Epithelial cell of proximal tubule (primary cell): ENCODE measurements at places on chromosomes 16 and 17.

- no peak for DNase-seq
Measured at GRCh38 chr17:44004077-44004760, at the start of gene NAGS. Gene NAGS, plus strand, starts transcription at chr17:44004622. Its CDS starts 42 bp downstream, at chr17:44004664.

GRCh38 chr16:17303101-17303500 lies 167.7 kb downstream of the XYLT1 start:
- no peak for DNase-seq

- no peak for DNase-seq
Measured at GRCh38 chr16:12231666-12232065, 255.1 kb downstream of the SNX29 start.

DNA sequence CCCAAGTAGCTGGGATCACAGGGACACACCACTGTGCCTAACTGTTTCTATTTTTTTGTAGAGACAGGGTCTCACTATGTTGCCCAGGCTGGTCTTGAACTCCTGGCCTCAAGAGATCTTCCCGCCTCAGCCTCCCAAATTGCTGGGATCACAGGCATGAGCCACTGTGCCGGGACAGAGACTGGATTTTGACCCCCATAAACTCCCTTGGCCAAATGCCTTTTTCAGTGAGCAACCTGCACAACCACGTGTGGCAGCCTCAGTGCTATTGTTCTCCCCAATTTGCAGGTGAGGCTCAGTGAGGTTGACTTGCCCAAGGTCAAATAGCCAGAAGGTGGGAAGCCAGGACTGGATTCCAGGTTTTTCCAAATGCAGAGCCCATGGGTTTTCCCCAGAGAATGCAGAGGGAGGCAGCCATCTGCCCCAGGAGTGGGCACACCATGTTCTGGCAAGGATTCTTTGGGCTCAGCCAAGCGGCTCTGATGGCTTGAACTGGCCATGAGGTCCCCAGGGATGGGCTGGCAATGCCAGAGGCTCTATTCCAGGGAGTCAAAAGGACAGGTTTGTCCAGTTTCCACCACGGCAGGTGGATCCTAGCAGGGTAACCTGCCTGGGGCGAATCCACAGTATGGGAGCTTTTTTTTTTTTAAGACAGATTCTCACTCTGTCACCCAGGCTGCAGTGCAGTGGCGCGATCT lies 1.8 kb downstream of the IL27 start:
- no peak for DNase-seq

DNA sequence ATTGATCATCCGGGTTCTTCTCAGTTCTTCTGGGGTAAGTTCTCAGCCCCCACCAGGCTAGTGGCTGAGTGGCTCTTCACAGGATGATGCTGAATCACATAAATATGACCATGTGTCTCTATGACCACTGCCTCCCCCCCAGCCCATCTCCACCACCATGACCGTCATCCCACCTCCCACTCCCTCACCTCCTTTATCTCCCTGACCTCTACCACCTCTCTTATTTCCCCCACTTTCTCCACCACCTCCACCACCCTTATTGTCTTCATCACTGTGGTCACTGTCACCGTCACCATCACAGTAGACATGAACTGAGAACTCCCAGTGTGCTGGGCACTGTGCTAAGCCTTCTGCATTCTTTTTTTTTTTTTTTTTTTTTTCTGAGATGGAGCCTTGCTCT lies 32.5 kb downstream of the RGS9 start:
- no peak for DNase-seq

- no peak for DNase-seq
Measured at GRCh38 chr17:199191-199604, 17.7 kb upstream of the DOC2B start.
